CD4-positive, alpha-beta T cell treated with Interleukin-4 for 4 hours (primary cell): ENCODE measurements at places on chromosomes 12 and 14.

GRCh38 chr12:5621329-5621728 lies 189.4 kb downstream of the NTF3 start:
- DNase-seq = no peak

GRCh38 chr12:132761032-132761920 lies at the start of gene ANKLE2:
Gene ANKLE2, minus strand, starts transcription at chr12:132761832. Its CDS starts 34 bp downstream, at chr12:132761798.
- peak; percentile 41 for DNase-seq

GRCh38 chr12:6069437-6070093 lies 54.9 kb downstream of the VWF start:
- peak; percentile 14 for DNase-seq

GRCh38 chr12:116687888-116688287 lies 50.0 kb downstream of the SPRING1 start:
- DNase-seq = no peak

DNA sequence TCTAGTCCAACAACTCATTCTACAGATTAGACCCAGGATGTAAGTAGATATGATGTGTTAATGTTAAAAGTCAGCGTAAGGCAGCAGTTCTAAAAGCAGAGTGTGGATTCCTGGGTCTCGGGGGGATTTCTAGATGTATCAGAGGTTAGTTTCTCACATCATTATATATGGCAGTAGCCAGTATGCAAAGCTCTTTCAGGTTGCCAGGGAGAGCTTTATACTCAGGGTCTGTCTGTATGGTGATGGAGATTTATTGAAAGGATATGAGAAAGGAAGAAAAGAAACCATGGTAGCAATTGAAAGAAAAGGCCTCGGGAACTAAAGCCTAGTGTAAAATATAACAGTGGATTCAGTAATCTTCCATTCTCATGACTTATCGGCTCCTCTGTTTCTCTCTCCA lies 26.2 kb upstream of the PAWR start:
- DNase-seq = no peak

GRCh38 chr12:62516927-62517326 lies 50.3 kb downstream of the MON2 start:
- DNase-seq = no peak

DNA sequence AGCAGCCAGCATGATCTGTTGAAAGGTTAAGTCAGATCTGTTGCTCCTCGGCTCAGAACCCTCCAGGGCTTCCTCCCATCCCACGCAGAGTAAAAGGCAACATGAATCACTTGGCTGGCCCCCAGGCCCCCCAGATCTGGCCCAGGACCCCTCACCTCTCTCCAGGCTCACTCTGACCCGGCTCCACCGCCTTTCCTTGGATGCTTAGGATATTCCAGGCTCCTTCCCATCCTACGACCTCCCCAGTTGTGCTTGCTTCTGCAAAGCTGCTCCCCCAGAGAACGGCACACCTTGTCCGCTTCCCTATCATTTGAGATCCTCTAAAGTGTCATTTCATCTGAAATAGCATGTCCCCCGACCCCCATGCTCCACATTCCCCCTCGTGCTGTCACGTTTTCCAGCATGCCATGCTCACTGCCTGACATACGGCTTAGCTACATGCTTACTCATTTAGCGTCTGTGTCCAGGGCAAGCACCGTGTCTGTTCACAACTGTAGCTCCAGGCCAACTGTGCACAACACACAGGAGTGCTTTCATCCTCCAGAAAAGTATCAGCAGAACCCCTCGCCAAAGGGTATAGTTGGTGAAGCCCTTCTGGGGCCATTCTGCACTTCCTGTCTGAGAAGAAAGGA lies 33.6 kb upstream of the BDKRB2 start:
- DNase-seq = no peak

DNA sequence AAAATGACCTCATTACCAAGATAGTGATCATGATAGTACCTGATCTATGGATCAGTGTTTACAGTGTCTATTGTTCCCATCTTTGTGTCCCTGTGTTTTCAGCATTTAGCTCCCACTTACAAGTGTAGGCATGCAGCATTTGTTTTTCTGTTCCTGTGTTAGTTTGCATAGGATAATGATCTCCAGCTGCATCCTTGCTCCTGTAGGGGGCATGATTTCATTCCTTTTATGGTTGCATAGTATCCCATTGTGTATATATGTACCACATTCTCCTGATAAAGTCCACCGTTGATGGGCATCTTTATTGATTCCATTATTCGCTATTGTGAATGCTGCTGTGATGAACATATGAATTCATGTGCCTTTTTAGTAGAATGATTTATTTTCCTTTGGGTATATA lies 215.4 kb upstream of the NAV3 start:
- DNase-seq = no peak

DNA sequence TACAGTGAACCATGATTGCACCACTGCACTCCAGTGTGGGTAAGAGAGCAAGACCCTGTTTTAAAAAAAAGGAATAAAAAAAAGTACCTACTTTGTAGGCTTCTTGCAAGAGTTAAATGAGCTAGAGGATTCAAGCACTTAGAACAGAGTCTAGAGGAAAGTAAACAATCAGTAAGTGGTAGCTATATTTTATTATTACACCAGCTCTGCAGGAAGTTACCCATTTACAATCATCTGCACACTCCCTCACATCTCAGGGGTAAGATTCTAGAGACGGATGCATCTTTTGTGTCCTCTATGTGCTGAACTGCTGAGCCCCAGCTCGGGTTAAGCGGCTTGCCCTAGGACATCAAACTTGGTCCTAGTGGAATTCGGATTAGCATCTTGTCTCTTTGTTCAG lies 67.3 kb downstream of the KCNK10 start:
- DNase-seq = no peak

- no peak for DNase-seq
Observed at GRCh38 chr12:53604581-53604980, 21.6 kb downstream of the ATF7 start.

GRCh38 chr12:63276537-63277365 lies 125.8 kb upstream of the AVPR1A start:
- no peak for DNase-seq

GRCh38 chr12:66087365-66087943 lies 43.1 kb downstream of the LLPH start:
- peak; percentile 48 for DNase-seq
